SK-MEL-5 (cell line): ENCODE measurements at places on chromosomes 12 and 14.

DNA sequence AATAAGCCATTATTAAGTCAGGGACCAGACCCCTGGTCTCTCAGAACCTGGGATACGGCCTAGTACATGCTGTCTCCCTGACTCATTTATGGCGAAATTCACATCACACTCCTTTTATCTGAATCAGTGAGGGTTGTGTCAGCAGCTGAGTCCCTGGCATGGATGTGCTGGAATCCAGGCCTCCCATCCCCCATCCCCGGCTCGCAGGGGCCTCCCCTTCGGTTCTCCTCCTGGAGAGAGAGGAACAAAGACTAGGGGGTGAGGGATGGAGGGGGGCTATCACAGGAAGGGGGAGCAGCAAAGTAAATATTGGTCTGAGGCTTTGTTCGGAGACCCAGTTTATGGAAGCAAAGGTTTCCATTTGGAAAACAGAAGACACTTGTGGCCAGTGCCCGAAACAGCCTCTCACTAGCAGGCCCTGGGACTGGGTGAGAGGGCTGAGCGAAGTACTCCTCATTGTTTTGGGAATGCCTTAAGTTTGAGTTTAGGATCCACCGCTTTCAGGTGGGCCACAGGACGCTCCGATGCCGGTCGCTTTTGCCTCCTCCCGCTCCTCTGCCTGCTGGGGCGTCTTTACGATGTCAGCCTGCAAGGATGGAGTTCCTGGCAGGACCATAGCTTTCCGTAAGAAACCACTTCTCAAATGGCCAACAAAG lies 145.0 kb downstream of the PRKCH start:
- no peak for DNase-seq

DNA sequence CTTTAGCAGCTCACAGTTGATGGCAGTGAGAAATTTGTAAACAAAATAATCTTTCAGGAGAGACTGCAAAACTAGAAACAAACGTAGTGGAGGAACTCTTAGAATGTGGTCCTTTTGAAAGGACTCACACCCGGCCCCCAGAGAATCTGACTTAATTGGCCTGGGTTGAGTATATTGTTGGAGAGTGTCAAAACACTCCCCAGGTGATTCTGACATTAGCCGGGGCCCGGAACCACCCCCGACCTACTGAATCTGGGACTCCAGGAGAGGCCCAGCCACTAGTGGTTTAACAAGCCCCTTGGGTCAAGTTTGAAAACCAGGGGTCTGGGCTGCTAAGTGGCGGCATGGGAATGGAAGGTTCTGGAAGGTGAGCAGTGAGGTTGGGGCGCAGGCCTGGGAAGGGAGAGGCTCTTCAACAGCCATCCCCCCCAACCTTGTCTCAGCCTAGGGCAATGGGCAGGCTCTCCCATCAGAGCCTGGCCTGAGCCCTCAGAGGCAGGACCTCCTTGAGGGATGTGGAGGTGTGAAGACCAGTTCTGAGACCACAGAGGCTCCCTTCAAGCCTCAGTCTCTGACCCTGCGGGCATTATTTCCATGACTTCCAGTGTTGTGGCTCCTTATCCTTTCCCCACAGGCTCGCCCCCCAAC lies 1.1 kb upstream of the ELK3 start:
- no peak for DNase-seq

GRCh38 chr14:31159682-31160296 lies 47.8 kb downstream of the HECTD1 start:
- DNase-seq, result no peak

DNA sequence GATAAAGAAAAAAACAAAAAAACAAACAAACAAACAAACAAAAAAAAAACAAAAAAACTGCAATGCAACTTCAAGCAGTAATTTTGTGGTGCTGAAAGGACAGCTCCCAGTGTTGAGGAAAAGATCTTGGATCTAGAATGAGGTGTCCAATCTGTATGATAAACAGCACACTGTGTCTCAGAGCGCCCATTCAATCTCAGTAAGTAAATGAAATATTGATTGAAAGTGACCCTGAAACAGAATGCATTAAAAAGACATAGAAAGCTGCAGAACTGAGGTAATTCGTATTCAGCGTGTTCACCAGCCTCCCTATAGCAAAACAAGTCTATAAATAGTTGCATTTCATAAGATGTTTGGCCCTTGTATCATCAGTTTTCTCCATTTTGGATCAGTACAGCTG lies 153.0 kb downstream of the NOVA1 start:
- peak; percentile 22 for DNase-seq

DNA sequence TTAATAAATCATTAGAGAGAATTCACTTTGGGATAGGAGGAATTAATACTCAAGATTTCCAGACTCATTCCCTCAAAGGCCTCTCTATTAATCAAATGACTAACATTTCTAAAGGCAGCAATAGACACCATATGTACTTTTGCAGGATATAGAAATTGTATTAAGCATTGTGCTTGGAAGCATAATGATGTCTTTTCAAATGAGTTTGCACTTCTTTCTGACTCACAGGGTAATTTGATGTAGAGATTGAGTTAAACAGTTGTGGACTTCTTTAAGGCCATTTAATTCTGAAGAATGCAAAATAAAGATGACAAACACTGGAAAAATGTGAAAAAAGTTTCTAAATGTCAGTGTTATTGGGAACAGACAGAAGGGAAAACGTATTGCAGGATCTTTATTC lies 63.4 kb upstream of the CSRP2 start:
- DNase-seq, result peak; percentile 38

DNA sequence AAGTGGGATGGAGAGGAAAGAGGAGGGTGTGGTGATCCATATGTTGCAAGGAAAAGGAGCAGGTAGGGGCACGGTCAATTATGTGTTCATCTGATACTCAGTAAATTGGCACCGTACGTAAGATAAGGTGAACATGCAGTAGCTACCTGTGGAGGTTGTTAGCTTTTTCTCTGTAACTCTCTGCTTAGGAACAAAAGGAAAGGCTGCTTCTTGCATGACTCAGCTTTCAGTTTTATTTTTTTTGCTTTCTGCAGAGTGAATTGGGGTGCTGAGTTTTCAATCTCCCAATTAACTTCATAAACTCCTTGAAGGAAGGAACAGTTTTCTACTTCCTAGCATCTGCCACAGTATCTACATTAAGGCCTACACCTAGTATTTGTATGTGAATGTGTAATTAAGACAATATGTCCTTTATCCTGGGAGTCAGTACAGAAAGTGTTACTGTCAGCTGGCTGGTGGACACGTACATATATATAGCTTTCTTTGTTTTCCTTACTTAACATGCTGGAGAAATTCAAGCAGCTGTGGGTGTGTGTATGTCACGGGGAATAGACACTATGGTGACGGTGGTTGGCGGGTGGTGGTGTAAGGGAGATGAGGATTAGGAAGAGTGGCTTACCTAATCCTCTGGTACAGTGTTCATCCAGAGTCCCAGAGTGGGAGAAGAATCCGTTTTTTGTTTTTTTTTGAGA lies 40.1 kb upstream of the WNK1 start:
- peak; percentile 94 for DNase-seq

GRCh38 chr12:131357920-131358319 lies 353.0 kb upstream of the SFSWAP start:
- DNase-seq, result no peak

GRCh38 chr12:119687406-119687805 lies 19.5 kb downstream of the PRKAB1 start:
- DNase-seq, result no peak

DNA sequence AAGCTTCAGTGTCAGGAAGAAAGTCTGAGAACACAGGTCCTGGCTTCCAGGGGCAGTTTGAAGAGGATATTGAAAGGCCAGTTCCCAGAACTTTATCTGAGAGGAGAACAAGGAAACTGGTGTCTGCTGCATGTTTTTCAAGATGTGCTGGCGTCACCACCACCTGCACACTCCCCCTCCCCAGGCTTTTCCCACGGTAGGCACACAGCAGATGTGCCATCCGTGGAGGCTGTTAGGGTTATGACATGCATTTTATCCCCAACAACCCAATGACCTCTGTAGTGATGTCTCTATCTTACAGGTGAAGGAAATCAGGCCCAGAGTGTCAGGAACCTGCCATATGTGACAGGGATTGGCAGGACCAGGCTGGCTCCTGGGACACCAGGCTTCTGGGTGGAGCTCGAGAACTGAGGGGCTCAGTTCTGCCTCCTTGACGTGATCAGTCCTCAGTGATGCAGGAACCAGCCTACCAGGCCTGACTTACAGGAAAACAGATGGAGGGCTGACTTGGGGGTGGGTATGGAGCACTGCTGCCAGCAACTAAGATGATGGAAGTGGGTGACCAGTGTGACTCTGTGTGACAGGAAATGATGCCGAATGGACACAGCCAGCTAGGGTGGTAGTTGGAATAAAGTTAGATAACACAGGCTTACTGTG lies 16.8 kb downstream of the SLC25A47 start:
- DNase-seq, result no peak

DNA sequence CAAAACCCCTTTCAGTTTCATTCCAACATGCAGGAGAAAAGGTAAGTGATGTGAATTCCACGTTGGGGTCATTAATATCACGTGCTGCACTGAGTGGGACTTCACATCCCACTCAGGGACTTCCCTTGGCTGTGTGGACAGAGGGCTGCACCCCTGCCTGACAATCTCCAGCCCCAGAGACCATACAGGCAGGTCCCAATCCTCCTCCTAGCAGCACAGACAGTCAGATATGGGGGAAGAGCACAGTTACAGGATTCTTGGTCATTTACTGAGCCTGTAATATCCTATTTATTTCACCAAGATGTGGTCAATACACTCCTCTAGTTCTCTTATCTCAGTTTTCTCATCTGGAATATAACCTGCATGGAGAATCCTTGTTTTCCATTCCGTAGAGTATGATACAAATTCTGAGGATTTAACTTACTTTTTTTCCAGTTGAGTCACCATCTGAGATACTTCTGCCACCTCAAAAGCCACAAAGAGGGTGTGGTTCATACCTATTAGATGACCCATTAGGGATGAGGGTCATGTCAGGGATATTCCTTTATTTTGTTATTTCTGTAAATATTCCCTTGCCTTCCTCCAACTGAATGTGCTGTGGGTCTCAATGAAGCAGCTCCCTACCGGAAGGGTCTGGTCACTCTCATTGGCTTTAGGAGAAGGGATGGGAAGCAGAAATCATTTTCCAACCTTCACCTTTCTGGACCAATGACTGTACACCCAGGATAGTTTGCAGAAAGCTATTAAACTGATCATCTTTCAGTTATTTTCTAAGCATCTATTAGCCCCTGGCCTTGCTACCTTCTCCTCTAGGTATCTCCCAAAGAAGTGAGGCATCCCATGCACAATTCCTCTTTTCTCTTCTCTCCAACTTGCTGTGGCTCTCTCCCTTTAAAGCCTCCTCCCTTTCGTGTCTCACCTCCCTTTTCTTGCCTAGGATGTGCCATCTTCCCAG lies 43.0 kb upstream of the NTF3 start:
- DNase-seq, result no peak

DNA sequence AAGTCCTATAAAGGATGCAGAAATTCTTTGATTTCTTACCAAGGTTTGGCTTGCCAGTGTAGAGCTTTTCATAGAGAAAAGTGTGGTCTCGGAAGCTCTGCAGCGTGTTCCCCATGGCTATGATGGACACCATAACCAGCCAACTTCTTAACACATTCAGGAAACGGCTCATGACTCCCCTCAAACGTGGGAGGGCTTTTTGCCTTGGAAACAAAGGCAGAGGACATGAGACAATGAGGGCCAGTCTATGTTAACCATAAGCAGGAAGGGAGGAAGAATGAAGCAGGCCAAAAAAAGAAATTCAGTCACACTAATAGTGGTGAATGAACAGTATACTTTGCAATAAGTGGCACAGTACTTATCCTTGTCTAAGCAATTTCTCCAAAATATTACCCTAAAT lies 3.3 kb downstream of the ERG28 start:
- no peak for DNase-seq

- no peak for DNase-seq
These were observed 475.6 kb downstream of the ZFP36L1 start for GRCh38 chr14:68317239-68317638.

DNA sequence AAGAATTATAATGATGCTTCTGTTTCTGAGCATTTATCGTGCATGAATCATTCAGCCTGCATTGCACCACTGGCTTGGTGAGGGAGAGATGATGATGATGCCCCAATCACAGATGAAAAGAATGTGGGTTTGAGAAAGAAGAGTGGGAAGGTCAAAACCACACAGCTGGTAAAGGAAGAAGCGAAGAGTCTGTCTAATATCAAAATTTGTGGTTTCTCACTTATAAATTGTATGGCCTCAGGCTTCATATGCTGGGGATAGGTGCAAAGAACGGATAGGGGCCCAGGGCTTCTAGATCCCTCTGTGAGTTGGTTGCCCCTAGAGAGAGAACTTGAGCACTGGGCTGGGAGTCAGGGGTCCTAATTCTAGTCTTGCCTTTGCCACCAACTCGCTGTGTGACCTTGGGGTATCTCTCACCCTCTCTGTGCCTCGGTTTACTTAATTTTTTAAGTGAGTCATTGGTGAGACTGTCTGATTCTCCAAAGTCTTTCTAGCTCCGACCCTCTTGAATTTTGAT lies 2.2 kb downstream of the OASL start:
- peak; percentile 35 for DNase-seq

DNA sequence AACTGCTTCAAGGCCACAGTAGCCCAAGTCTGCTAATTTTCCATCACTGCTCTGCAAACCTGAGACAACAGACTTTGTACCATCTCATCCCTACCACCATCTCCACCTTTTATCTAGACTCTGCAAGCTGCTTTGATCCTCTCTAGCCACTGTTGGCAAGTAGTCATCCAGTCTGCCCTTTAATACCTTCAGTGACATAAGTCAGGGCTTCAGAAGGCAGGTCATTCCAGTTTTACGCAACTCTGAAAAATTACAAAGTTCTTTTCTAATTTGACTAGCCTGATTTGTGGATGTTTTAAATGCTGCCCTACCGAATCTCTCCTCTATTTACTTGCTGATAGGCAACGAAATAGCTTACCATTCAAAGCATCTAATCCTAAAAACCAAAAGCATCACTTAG lies 2.8 kb downstream of the FERMT2 start:
- DNase-seq, result no peak
